Ammon's horn (tissue), 1 donor: ENCODE measurements at places on chromosomes 12 and 14.
A peak's percentile ranks its signal among the peaks of the same experiment; 100 is the strongest.

- DNase-seq: no peak
These were observed 143.4 kb downstream of the SLC8A3 start for GRCh38 chr14:70045310-70045709.

DNA sequence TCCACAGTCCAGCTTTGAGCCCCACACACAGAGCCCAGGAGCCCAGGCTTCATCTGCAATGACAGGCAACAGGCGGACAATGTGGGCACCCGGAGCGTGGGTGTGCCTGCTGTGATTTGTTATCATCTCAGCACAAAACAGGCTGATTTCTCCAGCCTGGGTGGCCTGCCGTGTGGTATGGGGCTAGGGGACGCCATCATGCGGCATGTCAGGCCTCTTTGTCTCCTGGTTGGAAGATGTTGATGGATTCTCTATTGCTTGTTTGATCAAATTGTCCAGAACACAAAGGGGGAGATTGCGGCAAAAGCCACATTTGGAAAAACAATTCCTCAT is 147.1 kb downstream of the KIF26A start:
- peak; percentile 31 for DNase-seq

DNA sequence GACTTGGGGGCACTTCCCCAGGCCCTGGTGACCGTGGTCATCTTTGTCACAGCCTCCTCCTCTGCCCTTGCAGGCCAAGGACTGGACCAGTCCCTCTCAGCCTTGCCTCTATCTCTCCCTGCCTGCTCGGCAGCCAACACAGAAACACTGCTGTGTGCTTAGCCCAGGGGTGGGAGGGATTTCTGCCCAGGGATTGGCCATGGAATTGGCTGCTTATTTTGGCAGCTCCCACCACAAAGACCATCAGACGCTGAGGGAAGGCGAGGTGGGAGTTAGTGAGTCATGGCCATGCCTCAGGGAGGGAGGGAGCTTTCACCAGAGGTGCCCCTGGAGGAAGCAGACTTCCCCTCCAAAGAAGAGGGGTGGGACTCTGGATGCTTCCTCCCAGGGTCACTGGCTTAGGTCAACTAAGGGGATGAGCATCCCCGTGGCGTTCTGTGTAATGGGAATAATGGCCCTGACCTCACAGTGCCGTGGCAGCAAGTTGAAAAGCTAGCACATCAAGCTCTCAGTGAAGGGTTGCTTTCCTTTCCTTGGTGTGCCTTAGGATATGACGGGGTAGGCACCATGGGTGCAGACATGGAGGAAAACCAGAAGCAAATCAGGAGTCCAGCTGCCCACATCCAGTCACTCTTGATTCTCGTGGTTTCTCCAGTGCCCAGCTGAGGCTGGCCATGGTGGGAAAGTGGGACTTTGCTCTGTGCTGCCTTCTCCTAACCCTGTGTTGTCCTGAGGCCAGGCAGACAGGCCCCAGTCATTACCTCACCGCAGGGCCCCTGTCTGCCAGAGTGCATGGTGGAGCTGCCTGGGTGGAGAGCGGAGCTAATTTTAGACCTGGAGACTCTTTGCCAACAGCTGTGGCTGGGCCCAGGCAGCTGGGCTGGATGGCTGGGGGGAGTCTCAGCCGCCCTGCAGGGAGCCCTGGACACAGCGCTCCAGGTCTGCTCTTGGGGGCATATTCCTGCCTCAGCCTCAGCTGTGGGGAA is 21.4 kb downstream of the B4GALNT3 start:
- DNase-seq: peak; percentile 30

DNA sequence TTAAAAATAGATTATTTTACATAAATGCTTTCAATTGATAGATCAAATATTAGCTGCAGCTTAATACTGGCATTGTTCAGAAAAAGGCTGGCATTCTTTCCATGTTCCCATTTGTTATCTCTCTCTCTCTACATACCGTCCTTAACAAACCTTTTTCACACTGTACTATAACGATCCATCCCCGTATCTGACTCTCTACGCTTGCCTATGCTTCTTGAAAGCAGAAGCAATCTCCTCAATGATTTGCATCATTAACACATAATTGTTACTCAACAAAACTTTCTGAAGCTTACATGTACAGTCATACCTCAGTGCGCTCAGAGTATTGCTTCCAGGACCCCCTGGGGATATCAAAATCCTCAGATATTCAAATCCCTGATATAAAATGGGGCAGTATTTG is 89.7 kb downstream of the TMTC1 start:
- no peak for DNase-seq

GRCh38 chr12:2118481-2119255 is 65.9 kb downstream of the CACNA1C start:
- no peak for DNase-seq

DNA sequence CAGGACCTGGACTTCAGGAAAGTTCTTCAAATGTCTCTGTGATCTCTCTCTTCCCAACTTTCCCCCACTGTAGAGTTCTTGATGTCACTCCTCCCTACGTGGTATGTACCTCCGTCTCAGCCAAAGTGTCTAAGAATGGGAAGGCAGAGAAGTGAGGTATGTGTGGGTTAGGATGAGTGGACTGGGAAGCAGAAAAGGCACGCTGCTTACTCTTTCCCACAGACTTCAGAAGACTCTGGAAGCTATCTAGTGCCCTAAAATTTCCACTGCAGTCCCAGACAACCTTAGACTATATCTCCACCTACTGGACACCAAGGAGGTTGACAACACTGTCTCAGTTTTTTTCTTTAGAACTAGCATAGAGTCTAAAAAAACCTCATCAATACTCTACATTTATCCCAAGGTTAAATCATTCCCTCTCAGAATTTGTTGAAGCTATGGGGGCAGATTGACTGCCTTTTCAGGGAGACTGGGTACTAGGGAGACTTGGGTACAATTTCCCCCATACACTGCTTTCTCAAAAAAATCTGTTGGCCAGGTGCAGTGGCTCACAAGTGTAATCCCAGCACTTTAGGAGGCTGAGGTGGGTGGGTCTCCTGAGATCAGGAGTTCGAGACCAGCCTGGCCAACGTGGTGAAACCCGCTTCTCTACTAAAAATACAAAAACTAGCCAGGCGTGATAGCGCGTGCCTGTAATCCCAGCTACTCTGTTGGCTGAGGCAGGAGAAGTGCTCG is 20.6 kb upstream of the ITGA5 start:
- DNase-seq: peak; percentile 75

- no peak for DNase-seq
These were observed 17.8 kb downstream of the CCDC85C start for GRCh38 chr14:99586054-99586760.

- DNase-seq: peak; percentile 8
These were observed 124.5 kb downstream of the PTPRO start for GRCh38 chr12:15446807-15447206.

DNA sequence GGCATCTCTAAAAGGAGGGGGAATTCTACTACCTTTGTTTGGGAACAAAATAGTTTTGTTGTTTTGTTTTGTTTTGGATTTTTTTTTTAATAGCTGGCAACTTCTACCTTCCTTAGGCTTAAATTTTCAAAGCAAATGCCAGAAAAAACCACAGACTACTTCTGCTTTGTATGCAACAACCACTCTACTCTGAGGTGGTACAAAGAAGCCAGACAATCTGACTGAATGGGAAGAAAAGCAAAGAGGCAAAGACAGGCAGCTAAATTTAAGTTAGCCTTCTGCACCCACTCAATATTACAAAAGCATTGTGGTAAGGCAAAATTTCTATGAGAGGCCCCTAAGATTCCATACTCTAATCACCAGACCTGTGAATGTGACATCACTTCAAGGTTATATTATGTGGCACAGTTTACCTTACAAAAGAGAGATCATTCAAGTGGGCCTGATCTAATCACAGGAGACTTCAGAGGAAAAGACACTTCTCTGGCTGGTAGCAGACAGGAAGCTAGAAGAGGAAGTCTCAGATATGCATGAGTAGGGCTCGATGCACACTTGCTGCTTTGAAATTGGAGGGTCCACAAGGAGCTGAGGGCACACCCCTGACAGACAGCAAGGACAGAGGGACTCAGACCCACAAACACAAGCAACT is 566.6 kb downstream of the RPS29 start:
- DNase-seq: peak; percentile 2

DNA sequence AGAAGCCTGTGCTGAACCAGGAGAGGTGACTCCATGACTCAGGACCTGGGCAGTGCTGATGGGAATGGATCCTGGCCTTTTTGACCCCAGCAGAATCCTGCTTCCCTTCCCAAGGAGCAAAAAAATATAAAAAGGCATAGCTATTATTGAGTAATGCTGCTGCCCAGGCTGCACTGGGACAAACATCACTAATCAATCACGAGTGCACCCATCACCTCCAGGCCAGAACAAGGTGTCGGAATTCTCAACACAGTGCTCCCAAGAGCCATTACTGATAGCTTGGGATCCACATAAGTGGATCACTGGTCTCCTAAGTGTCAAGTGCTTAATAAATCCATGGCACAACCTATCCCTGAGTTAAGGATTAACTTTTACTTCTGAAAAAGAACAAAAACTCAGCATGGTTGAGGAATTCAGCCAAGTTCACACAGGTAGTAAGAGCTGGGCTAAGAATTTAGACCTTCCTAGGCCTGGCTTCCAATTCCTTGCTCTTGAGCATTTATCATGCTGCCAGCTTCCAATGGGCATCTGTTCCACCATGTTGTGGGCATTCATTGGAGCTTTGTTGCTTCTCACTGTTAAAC is 31.9 kb downstream of the IRF2BPL start:
- no peak for DNase-seq

- no peak for DNase-seq
These were observed 149.6 kb upstream of the OTX2 start for GRCh38 chr14:56959869-56960268.

GRCh38 chr12:109606320-109607028 is 32.9 kb downstream of the MVK start:
- DNase-seq: peak; percentile 78

GRCh38 chr14:105818712-105819005 is 292.3 kb downstream of the TMEM121 start:
- no peak for DNase-seq

DNA sequence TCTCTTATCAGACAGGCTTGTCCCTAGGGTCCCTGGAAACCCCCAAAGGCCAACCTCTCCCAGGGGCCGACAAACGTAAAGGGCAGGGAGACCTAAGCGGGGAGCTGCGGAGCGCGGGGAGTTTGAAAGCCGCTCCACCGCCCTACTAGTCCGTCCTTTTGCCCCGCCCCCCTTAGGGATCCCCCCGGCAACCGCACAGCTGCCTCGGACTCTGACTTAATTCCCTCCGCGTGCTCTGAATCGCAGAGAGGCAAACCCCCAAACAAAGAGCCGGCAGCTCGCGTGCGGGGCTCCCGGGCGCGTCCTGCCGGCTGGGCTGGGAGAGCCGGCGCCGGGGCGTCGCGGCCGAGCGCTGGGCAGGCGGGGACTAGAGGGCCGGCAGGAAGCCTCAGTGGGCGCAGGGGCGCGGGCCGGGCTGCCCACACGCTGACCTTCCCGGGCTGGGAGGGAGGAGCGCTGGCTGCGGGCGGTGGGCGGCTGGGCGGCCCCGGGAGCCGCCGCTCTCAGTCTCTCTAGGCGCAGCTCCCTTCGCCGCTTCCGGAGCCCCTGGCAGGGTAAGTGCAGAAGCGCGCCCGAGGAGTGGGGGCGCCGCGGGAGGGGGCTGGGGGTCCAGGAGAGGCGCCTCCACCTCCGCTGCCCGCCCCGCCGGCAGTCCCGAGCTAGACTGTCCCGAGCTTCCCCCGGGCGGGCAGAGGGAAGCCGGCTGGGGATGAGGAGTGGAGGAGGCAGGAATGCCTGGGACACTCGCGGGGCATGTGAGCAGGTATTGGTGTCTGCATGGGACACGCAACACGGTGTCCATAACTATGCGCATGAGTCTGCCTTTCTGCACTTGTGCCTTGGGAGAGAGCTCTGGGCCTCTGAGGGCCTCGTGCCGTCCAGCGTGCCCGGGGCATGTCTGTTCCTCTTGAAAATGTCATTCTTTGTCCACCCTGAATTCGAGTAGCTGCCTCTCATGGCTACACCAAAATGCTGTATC is at the start of gene TSPAN11:
TSS of gene TSPAN11 (plus strand) at position 506 of the 979 bp plus-strand sequence. CDS start 27,244 bp downstream, outside the sequence.
- peak; percentile 56 for DNase-seq

GRCh38 chr14:90452366-90452765 is 55.5 kb downstream of the CALM1 start:
- no peak for DNase-seq

GRCh38 chr14:36647824-36648753 is 13.6 kb upstream of the PAX9 start:
- no peak for DNase-seq

- DNase-seq: peak; percentile 73
These were observed 88.6 kb downstream of the R3HDM2 start for GRCh38 chr12:57342207-57342691.

- DNase-seq: no peak
These were observed 343.4 kb downstream of the DPF3 start for GRCh38 chr14:72550513-72550912.

DNA sequence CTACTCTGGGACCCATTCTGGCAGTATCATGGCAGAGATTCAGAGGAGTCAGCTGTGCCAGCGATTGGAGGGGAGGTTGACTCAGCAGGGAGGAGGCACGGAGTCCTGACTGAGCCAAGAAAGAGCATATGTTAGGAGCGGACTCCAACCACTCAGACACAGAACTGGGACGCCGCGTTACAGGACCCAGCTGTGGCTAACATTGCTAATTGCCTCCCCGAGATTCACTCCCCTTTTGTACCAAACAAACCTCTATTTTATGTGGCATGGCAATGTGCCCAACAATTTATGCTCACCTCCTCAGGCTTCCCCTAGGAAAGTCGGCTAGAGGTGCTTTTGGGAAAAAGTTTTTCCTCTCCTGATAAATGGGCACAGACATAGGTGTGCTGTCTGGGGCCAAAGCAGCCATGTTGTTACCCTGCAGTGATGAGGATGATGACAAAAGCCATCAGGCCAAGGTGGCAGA is 15.2 kb upstream of the CLIP1 start:
- DNase-seq: peak; percentile 85

DNA sequence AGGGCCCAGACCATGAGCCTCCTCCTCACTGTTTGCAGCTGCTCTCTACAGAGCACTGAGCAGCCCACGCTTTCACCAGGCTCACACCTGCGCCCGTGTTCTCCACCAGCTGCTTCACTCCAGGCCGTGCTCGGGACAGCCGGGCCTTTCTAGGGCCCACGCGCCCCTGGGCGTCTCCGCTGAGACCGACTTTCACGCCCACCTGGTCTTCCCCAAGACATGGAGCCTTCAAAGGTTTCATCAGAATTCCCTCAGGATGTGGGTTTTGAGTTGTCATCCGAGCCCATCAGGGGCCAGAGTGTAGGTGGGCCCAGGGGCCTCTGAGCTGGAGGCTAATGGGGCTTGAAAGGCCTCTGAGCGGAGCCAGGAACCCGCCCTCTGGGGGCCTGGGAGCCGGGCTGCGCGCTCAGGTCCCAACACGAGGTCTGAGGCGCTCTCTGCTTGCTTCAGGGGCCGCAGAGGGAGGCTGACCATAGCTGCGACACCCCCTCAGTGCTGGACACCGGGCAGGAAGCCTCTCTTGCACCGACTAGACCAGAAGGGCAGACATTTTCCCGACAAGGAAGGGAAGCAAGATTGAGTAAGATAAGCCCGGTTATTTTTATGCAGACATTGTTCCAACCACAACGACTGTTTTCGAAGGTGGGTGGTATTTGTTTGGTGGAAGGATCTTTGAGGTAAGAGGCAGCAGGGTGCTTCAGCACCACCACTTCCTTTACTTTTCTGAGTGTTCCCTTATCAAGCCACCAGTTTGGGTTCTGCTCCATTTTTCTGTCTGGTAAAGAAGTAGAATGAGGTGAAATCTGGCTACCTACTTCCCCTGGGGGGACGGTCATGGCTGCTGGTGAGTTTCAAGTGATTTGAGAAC is 125.0 kb upstream of the FUT8 start:
- no peak for DNase-seq

- DNase-seq: no peak
These were observed 22.3 kb downstream of the LGR5 start for GRCh38 chr12:71461787-71462328.

- DNase-seq: no peak
These were observed 5.9 kb downstream of the ZFYVE21 start for GRCh38 chr14:103721334-103722120.
